Activated naive CD4-positive, alpha-beta T cell treated with anti-CD3 and anti-CD28 coated beads, Interleukin-2, amount 50 U/mL, for 16 hours (primary cell): ENCODE measurements at places on chromosomes 16 and 17.

DNA sequence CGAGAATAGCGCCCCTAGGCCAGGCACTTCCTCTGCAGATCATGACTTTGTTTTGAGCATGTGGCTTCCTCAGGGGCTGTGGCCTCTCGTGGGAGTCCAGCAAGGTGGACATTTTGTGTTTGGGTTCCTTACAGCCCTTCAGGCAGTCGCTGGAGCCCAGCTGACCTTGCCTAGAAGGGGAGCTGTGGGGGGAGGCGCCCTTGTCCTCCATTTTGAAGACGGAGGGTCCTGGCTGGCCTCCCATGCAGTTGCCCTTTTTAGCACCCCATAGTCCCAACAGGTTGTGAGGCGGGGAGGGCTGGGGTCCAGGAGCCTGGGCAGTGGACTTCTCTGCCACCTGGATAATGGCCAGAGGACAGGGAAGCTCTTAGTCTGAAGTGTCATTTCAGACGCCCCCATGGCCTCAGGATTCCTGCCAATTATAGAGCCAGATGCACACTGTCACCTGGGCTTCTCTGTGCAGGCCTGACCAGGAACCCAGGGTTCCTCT, 1.4 kb downstream of the SOST start:
- DNase-seq, result no peak

GRCh38 chr16:29975134-29975538, 1.5 kb downstream of the TAOK2 start:
- no peak for DNase-seq

DNA sequence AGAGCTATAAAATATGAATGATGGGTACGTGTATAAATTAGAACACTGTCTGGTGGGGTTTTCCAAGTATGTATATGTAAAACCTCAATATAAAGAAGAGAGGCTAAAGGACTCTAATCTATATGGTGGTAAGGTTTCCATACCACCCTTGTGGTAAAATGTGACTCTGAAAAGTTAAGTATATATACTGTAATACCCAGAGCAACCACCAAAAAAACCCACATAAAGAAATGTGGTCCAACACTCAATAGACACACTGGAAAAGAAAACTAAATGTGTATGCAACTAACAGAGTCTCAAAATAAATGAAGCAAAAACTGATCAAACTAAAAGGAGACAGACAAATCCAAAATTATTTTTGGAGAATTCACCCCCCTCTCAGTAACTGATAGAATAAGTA, 72.2 kb downstream of the XPO6 start:
- DNase-seq, result no peak

- no peak for DNase-seq
These were observed 49.5 kb downstream of the HLF start for GRCh38 chr17:55314061-55314783.

DNA sequence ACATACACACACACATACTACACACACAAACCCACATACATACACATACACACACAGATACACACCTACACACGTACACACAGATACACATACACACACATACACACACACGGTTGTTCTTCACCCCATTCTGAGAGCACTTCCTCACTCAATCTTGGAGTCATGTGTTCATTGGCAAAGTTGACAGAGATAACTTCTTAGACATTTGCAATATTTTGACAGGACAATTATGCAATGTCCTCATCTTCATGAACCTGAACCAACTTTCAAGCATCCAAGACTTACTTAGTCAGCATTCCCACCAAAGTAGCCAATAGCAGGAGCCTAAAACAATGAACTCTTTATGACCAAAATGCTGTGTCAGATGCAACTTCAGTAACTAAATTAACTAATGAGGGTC, 77.1 kb upstream of the DNAH17 start:
- no peak for DNase-seq

- DNase-seq, result no peak
These were observed 187.9 kb downstream of the CNTNAP4 start for GRCh38 chr16:76464955-76465620.

DNA sequence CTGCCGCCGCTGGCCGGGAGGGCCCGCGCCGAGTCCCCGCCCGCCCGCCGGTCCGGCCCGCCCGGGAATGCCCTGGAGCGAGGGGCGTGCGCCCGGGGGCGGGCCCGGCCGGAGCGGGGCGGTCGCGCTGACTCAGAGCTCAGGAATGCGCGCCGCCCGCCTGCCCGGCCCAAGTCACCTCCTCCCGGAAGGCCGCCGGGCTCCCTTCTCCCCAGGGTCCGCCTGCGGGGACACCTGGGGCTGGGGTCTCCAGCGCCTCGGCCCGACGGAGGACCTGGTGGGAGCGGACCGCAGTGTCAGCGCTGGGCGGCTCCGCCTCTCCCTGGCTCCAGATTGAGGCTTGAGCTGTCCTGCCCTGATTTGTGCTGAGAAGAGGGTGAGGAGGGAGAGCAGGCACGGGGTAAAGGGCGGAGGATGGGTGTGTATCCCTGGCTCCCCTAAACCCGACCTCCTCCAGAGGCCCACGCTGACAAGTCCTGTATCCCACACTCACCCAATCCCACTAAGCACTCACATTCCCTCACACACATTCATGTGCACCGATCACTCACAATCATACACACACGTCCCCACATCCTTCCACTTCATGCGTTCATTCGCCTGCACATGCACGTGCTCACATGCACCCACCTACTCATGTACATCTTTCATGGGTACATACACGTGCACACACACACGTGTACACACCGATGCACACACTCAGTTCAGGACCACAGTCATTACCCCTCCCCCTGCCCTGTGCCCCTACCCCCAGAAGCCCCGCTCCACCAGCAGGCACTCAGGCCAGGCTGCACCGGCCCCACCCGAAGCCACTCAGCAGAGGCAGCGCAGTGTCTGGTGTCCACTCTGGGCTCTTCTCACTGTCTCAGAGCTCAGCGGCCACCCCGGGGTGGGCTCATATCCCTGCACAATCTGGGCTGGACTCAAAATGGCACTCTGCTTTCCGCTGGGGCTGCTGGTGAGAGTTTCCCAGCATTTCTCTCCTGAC, at the start of gene RHBDF1:
TSS of gene RHBDF1 (minus strand) at position 71 of the 988 bp plus-strand sequence. CDS start 7,616 bp downstream, outside the sequence.
- DNase-seq, result no peak

- DNase-seq, result no peak
These were observed 143.8 kb downstream of the CPPED1 start for GRCh38 chr16:12659871-12660270.

- DNase-seq, result no peak
These were observed 39.0 kb downstream of the AKAP1 start for GRCh38 chr17:57124053-57124452.

DNA sequence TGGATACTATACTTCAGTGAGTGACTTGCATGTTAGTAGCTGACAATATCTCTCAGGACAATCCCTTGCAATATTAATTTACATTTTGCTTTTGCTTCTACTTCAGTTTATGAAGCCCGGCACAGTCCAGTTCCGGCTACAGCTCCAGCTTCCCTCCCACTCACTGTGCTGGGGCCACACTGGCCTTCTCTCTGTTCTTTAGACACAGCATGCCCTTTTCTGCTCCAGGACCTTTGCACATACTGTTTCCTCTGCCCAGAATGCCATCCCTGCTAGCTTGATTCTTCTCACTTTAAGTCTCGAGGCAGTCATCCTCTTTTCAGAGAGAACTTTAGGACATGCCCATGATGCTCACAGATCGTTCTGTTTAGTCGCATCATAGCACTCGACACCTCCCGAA, 25.5 kb upstream of the LRRC75A start:
- no peak for DNase-seq

DNA sequence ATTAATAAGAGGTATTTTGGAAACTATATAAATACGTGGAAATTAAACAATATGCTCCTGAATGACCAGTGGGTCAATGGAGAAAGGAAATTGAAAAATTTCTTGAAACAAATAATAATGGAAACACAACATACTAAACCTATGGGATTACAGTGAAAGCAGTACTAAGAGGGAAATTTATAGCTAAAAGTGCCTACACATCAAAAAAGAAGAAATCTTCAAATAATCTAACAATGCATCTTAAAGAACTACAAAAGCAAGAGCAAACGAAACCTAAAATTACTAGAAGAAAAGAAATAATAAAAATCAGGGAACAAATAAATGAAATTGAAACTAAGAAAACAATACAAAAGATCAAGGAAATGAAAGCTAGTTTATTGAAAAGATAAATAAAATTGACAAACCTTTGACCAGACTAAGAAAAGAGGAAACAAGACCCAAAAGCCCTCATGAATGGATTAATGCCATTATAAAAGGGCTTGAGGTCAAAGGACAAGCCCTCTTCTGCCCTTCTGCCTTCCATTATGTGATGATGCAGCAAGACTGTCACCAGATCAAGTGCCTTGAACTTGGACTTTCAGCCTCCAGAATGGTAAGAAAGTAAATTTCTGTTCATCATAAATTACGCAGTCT, 43.9 kb upstream of the ALDH3A1 start:
- no peak for DNase-seq
